ENCODE measurements at places on chromosomes 11 and 22.

DNA sequence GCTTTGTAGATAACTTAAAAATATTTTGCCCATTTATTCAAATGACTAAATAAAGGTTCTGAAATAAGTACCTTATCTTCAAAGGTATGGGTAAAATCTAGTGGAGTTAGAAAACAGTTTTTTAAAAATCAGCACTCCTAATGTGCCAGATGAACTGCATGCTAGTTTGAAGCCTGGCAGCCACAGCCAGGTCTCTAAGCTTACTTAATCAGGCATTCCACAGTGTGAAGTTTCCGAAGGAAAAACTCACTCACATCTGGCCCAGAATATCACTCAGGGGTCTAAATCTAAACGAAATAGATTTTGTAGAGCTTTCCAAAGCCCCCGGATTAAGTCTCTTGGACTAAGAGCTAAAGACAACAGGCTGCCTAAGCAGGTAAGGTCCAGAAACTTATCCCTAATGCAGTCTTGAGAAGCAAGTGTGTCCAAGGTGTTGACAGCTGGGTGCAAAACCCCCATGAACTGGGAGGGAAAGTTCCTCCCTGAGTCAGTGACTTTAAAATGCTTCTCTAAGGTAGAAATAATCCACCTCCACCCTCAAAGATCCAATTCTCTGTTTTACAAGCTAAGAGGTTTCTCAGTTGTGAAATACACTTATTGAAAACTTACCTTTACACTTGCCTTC, 157.6 kb downstream of the FCHSD2 start:
- DNase-seq: no peak

- no peak for DNase-seq
These were observed 108.7 kb downstream of the CTTN start for GRCh38 chr11:70506986-70507385.

GRCh38 chr11:111523343-111523742, 8.8 kb downstream of the HOATZ start:
- DNase-seq: peak; percentile 26

GRCh38 chr11:72525466-72525865, 91.1 kb upstream of the CLPB start:
- no peak for DNase-seq

DNA sequence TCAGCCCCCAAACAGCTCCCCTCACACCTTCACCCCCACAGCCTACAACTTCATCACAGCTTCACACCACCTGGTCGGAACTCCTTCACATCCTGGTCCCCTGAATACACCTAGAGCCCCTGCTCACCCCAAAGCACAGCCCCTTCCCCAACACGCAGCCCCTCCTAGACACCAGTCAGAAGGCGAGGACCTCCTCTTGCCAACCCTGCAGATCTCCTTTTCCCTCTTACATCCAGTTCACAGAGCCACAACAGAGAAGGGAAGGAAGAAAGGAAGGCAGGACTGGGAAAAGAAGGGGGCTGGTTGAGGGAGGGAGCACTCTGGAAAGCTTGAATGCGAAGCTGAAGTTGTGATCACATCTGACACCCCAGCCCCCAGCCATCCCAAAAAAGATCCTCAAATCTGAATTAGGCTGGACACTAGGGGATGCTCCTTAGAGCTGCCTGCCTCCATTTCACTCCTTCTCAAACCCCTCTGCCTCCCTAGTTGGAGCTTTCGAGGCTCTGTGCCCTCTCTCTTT, 629 bp downstream of the CCKBR start:
- DNase-seq: no peak

DNA sequence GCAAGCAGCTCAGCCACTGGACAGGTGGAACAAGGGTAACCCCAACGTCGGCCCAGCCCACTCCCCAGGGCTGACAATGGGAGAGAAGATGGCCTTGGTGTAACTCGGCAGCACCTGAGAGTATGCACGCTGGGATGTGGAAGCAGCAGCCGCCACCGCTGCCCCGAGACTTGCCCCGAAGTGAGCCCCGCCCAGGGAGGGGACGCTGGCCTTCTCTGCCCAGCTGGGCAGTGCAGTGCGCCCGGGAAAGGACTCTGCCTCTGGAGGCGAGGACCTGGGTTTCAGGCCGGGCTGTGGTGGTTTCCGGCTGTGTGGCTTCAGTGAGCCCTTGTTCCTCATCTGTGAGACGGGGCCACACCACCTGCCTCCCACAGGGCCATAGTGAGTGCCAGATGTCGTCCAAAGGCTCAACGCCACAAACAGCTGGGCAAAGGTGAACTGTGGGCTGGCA, 8.6 kb upstream of the POLDIP3 start:
- no peak for DNase-seq

GRCh38 chr11:7300281-7300680, 48.6 kb downstream of the SYT9 start:
- no peak for DNase-seq

DNA sequence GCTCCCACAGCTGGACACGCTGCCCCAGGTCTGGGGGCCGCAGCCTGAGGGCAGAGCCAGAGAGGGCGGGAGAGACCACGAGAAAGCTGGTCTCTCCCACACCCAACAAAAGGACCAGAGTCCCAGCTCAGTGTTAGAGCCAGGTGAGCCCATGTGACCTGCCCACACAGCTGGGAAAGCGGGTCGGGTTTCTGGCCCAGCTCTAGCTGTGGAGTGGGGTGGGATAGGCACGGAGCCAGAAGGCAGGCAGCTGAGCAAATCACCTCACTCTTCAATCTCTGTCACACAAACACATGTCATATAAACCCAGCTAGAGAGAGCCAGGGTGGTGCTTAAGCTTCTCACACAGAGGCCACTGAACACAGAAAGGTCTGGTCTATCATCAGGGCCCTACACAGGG, 7.8 kb upstream of the EIF3D start:
- no peak for DNase-seq

DNA sequence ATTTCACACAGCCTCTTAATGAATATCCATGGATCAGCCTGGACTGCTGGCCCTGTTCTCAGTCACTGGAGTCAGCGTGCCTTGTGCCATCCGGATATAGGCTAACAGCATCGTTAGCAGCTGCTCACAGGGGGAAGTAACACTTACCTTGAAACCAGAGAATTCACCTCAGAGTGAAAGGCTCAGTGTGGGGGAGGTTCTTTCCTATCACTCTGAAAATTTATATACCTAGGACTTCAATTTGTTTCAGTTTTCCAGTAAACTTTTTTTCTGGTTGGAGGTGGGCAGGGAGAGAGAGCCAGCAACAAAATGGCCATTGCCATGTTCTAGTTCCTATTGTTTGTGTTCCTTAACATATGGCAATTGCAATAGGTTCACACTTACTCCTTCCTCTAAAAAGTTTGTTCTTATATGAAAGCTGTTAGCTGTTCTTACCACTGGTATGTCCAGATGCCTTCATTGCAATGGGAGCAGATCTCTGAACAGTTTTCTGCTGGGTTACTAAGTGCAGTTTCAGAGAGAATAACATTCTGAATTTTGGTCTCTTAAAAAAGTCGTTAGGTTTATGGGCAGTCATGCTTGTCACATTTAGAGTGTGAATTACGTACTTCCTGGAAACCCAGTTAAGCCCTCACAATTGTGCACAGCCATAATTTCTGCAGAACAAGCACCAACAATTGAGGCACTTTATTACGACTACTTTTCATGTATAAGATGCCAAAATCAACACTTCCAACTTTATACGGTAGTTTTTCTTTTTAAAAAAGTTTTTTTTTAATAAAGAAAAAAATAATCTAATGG, 247.6 kb downstream of the CADM1 start:
- peak; percentile 7 for DNase-seq

DNA sequence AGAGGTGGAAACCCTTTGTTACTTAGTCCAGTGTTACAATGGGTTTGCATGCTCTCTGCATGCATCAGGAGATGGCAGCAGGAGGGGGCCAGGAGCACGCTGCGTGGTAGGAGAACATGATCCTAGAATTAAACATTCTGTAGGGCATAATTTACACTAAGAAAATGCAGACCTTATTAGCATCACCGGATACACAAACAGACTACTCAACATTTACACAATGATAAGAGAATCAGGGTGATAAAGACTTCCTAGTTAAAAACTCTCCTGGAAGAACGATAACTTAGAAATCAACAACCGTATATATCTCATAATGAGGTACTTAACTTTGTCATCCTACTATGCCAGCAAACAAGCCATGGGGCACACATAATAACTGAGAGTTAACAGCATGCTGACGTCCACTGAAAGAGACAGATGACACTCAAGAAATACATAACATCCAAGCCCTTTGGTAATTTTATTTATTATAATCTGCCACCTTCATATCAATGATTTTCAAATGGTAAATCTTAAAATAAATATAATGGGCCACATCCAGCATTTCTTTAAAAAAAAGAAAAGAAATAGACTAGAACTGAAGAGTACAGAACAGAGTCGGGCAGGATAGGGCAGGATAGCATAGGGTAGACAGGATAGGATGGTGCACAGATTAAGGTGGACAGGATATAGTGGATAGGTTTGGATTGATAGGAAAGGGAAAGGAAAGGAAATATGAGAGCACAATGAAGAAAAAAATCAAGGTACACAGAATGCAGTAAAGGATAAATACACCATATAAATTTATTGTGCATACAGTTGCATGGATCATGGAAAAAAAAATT, 27.5 kb downstream of the CADM1 start:
- DNase-seq: no peak

DNA sequence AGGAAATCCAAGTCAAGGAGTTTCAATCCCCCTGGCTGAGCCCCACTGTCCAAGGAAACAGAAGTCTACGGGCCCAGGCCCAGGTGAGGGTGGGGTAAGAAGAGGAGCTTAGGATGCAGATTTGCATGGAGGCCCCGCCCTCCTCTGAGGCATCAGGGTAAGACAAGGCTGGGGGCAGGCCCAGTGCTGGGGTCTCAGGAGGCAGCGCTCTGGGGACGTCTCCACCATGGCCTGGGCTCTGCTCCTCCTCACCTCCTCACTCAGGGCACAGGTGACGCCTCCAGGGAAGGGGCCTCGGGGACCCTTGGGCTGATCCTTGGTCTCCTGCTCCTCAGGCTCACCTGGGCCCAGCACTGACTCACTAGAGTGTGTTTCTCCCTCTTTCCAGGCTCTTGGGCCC, 31.3 kb upstream of the IGLL5 start:
- no peak for DNase-seq

GRCh38 chr11:115926138-115926537, 421.9 kb upstream of the CADM1 start:
- no peak for DNase-seq

DNA sequence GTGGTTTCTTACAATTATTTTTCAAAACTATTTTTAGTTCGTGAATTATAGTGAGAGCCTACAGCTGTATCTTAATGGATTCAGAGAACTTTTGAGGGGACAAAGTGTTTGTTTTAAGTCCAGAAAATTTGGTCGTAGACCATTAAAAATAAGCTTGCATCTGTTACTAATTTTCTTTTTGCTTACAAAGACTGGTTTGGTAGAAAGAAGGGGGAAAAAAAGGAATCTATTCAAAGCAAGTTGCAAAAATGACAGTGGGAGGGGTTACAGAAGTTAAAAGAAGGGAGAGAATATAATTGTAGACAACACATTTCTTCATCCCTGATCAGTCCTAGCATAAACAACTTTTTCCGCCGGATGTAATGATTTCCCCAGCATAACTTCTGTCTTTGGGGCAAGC, 72.1 kb downstream of the AMOTL1 start:
- DNase-seq: no peak

DNA sequence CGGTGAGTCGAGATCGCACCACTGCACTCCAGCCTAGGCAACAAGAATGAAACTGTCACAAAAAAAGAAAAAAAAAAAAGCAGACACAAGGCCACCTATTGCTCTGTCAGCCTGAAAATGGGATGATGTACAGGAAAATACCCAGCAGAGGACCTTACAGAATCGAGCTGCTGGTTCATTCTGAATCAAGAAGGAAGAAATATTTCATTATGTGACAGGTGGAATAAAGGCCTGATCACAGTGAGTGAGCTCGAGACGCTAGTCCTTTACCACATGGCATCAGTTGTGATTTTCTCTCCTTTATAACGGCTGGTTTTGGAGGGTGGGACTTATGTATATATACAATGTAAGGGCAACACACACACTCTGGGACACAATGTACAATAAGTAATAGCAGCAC, 340.0 kb downstream of the LARGE1 start:
- no peak for DNase-seq

DNA sequence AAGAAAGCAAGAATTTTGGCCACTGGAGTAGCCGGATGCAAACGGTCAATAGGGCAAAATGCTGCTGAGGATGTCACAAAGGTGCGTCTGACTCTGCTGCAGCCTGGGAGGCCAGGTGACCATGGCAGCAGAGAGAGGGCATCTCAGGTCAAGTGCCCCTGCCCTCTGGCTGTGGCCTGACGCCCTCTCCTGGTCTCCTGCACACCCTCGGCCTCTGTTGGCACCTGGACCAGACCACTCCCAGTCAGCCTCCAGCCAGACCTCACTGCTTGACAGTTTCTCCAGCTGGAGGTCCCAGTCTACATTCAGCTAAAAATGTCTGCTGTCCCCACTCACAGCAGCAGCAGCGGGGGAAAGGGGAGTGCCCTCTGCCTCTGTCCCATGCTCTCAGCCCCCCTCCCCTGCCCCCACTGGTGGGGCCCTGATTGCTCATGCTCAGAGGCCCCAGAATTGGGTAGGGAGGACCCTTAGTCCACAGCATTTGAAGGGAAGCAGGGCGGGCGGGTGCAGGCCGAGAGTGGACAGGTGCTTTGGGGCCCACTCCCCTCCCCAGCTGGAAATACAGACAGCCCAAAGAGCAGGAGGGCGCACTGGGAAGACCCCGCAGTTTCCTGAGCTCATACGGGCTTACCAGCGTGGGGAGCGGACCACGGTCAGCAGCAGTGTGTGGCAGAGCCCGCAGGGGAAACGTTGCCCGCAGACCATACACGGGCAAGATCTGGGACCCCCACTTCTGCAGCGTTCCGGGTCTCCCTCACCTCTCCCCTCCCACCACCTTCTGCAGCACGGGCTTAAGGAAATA, 1.6 kb upstream of the BRSK2 start:
- DNase-seq: peak; percentile 35

DNA sequence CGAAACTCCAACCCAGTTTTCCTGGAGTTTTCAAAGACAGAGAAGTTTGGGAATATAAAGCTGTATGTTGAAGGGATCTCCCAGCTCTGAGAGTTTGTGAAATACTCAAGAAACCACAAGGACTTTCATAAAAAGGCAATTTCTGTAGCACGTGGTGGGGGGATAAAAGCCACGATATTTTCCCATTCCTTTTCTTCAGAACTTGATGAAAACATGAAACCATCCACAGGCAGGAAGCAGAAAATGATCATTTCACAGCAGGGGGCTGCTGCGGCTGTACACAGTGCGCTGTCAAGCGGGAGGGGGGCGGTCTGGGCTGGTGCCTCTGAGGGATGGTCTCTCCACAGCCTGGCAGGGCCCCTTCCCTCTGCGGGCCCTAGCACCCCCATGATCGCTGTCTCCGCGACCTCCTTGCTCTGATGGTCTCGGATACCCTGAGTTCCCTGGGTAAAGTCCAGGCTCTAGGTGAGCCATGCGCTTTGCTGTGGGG, 423.2 kb downstream of the MN1 start:
- DNase-seq: no peak

GRCh38 chr22:19559324-19559811, 35.2 kb upstream of the CLDN5 start:
- no peak for DNase-seq
